ENCODE measurements at places on chromosomes 11 and 22.
A peak's percentile ranks its signal among the peaks of the same experiment; 100 is the strongest.

DNA sequence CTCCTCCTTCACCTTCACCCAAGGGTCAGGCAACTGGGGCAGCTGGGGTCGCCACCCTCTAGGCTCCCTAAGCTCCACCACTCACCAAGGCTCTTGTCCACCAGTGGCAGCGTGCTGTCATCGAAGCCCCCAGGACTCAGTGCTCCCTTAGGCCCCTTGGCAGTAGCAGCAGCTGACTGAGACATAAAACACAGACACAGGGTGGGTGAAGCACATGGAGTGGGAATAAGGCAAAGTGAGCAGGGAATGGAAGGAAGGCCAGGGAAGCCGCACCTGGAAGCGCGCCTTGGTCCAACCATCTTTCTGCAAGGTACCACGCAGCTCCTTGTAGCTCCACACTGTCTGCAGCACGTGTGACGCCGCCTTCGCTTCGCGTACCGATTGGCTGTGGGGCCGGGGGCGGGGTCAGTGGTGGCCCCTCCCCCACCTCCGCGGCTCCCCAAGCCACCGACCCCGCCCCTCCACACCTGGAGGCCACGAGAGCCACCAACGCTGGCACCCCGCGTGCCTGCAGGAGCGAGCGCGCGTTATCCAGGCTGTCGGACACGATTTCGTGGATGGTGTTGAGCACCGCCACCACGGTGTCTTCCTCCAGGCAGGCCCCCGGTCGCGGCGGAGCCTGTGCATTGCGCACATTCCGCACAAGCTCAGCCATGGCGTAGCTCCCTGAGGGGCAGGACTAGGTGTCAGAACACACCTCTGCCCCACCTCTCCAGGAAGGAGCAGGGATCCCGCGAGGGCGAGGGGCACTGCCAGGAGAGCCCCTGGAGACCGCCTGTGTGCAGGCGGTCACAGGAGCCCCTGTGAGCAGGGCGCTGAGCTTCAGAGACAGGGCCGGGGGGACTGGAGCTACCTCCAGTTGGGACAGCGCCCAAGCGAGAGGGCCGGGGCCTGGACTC, 31.3 kb upstream of the TXNRD2 start:
- DNase-seq: no peak

DNA sequence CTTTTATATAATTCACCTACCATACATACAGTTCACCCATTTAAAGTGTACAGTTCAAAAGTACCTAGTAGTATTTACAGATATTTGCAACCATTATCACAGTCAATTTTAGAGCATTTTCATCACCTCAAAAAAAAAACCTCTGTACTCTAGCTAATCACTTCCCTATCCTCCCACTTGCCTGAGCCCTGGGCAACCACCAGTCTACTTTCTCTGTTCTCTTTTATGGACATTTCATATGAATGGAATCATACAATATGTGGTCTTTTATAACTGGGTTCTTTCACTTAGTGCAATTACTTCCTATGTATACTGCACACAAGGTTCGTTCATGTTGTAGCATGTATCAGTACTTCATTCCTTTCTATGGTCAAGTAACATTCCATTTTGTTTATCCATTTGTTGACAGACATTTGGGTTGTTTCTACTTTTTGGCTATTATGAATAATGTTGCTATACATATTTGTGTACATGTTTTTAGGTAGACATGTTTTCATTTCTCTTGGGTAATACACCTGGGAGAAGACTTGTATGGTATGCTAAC, 17.8 kb upstream of the NEU3 start:
- peak; percentile 56 for DNase-seq

DNA sequence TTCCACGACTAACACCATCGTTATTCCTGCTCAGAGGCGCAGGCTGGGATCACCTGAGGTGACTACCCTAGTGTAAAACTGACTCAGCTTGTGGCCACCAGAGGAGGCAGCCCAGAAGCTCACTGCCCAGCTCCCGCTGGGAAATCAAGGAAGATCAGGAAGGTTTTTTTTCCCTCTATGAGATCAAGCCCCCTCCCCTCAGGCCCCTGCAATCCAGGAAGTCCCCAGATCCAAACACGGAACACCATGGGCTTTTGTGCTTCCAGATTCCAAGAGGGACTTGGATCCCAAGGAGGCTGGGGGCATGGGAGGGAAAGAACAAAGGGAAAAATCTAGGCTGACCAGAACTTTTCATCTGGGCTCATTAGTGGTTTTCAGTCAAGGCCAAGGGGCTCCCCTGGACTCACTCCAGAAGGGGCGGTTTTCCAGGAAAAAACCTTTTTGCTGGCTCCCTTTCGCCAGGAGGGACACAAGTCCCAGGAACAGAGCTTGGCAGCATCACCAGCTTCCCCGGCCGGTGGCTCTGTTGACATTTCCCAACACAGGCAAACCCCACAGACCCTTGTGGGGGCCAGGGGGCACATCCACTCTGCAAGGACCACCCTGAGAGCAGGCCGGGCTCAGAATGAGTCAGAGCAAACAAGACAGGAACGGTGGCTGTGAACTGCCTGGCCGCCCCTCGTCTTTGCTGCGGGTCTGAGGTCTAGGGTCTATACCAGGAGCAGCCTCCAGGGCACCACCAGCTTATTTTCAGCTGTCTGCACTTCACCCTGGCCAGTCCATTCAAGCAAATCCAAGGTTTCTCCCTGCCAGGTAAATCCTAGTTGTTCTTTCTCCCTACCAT, 36.8 kb downstream of the MYH9 start:
- no peak for DNase-seq

- DNase-seq: peak; percentile 73
These were observed 24.6 kb downstream of the IGHMBP2 start for GRCh38 chr11:68928136-68928880.

- DNase-seq: no peak
These were observed 500.6 kb upstream of the CHORDC1 start for GRCh38 chr11:90723475-90723874.

DNA sequence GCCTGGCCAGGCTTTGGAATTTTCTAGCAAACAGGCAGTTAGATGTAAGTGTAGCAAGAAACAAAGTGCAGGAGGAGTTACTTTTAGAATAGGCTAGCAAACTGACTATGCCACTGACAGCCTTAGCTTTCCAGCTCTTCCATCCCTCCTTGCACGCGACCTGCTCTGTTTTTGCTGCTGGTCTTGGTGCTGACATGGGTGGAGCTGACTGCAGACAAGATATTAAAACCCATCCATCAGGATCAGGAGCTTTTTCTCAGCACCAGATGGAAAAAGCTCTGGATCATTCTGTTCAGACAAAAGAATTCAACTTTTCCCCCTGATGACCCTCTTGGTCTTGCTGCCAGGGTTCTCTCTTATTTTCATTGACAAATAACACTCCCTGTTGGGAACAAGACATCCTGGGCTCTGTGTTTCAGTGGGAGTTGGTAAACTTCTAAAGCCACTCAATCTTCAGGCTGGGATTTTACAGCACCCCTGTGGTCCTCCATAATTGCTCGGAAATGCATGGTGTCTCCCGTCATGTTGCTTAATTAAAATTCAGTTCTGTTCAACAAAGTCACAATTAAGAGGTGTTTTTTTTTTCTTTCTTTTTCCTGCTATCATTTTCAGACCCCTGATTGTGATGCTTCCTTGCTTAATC, 240.0 kb upstream of the LARGE1 start:
- DNase-seq: no peak

GRCh38 chr11:91981995-91982394, 242.6 kb upstream of the FAT3 start:
- no peak for DNase-seq

DNA sequence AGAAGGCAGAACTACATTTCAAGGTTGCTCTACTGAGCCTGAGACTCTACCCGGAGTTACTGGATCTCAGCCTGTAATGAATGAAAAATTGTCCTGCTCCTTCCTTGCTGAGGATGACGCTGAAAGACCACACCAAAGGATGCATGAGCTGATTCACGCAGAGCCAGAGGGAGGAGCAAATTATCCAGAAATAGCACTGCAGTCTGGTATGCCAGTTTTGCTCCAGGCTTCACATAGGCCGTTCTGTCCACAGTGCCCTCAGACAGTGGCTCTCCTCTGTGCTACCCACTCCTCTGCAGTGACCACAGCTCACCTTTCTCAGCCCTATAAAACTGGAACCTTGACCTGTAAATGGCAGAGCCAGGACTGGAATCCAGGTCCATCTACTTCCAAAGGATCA, 79.3 kb upstream of the GALNT18 start:
- no peak for DNase-seq

DNA sequence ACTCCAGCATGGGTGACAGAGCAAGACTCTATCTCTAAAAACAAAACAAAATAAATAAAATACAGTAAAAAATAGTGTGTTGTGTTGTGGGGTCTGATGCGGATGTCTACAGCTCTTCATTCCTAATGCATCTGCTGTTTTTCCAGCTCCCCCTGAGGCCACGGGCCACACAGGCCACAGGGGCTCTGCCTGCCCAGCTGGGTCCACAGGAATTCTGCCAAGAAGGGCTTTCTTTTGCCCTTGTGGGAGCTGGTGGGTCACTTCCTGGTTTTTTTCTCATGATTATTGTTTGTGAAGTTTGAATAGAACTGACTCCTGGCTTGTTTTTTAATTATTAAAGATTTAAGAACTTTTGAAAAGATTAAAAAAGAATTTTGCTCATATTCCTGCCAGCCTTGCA, 67.4 kb upstream of the CLDN5 start:
- DNase-seq: no peak

GRCh38 chr22:38474003-38474607, 6.2 kb downstream of the KDELR3 start:
- no peak for DNase-seq

DNA sequence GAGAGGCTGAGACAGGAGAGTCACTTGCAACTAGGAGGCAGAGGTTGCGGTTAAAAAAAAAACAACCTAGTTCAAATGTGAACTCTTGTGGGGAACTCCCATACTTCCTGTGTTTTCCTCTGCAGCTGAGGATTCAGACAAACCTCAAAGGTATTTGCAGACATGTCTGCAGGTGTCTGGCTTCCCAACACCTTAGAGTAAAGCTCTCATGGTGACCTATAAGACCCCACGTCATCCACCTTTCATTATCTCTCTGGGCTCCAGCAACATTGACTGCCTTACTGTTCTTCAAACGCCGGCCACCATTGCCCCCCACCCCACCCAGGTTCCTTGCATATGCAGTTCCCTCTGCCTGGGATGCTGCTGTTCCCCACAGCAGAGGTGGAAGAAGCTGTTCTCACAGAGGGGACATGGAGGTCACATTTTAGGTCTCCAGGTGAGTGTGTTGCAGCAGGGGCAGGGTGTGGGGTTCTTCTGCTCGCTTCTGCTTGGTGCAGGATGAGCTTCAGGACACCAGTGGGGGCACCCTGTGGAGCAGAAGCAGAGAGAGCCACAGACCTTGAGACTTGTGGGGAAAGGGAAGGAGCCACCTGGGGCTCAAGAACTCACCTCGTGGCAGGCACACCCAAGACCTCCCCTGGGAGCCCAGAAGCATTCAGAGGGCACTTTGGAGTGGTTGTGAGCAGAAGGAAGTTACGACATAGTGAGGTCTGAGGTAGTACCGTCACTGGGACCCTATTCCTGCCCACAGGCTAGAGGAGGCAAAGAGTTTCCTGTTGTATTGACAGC, 203.2 kb downstream of the CSNK2A3 start:
- DNase-seq: no peak

DNA sequence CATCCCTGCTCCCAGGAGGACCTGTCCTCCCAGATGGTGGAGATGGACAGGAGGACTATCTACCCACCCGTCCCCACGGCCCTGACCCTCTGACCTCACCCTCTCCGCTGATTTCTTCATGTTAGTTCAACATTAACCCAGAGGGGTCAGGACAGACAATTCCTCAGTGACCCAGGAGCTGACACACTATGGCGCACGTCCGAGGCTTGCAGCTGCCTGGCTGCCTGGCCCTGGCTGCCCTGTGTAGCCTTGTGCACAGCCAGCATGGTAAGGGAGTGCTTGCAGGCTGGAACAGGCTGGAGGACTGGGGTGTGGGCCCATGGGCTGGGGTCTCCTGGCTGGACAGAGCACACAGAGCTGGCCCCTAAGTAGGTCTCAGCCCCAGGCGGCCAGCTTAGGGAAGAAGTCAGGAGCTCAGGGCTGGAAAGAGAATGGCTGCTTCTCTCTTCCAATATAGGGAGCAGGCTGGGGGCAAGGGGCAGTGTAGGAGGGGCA, at the start of gene F2:
Gene F2, plus strand, starts transcription at position 166 of the 495 bp plus-strand sequence. Its CDS starts 23 bp downstream, at position 189.
- no peak for DNase-seq

DNA sequence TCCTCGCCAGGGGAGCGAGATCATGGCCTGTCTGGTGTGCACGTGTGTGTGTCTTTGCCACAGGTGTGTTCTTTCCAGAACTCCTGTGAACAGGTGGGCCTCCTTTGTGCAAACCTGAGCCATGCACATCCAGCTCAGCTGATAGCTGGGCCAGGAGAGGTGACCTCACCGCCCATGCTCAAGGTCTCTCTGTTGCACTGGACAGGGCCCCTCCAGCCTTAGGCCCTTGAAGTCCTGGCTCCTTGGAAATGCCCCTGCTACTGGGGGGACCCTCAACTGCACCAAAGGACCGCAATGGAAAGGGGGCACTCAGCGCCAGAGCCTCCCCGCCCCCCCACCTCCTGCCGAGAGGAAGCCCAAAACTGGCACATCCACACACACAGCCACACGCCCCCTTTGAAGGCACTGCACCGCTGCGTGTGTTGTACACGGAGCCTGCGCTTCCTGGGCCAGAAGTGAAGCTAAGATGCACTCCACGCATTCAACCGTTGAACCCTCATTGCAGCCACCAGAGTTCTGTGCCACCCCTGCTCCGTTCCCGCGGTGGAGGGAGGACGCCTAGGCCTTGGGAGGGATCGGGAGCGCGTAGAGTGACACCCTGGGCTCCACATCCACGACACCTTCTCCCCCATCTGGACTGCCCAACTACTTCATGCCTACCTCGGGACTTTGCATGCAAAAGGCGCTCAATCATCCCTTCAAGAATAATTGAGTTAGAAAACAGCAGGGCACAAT, 16.4 kb upstream of the IL2RB start:
- DNase-seq: no peak

DNA sequence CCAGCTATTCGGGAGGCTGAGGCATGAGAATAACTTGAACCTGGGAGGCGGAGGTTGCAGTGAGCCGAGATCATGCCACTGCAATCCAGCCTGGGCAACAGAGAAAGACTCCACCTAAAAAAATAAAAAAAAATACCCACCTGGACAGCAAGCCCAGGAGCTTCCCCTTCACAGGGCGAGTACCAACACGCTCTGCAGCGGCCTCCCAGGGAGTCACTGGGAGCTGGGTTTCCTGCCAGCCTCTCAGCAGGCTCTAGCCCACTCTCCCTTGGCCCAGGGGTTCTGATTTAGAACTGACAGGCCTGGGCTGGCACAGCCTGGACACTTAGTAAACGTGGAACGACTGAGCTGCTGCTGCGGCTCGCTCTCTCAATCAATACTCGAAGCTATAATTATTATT, 2.0 kb upstream of the CABP7 start:
- no peak for DNase-seq

- no peak for DNase-seq
These were observed 444.9 kb downstream of the TBC1D22A start for GRCh38 chr22:47207387-47207786.

- DNase-seq: peak; percentile 97
These were observed 1.1 kb upstream of the CD248 start for GRCh38 chr11:66317723-66318599.

- DNase-seq: no peak
These were observed 570 bp upstream of the TPCN2 start for GRCh38 chr11:69048031-69048693.

DNA sequence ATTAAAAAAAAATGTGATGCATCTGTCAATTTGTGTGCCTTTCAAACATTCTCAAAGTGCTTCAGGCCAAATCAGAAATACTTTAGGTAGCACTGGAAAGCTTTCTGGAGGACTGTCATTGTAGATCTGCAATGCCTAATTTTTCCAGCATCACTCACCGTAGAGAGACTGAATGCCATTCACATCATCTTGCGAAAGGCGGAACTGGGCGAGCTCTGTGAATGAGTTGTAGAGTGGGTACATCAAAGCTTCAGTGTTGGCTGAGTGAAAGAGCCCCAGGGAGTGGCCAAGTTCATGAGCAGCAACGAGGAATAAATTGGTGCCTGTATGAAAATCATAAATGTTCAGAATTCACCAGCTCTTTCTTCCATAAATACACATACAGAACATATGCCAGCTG, 4.0 kb downstream of the MMP10 start:
- no peak for DNase-seq
